ENCODE measurements at places on chromosomes 7 and 10. TPM values are rescaled to one million over a fixed set of nuclear protein-coding genes. Genes with fewer than 3 reads are reported as not detected.

Gene PARG
- 34.3 TPM for total RNA-seq

Gene PNLIP
- not detected for total RNA-seq

Gene HDAC9
- total RNA-seq, result 17.5 TPM

Gene ITIH5
- total RNA-seq, result 8.1 TPM

Gene NOLC1
- 44.3 TPM for total RNA-seq

Gene SLC13A4
- total RNA-seq, result not detected

Gene TAS2R4
- 1.1 TPM for total RNA-seq

Gene DNAJB9
- 19.2 TPM for total RNA-seq

Gene CYREN
- total RNA-seq, result 41.2 TPM

Gene LHFPL3
- total RNA-seq, result 0.31 TPM

Gene CUBN
- total RNA-seq, result 0.31 TPM

Gene DENND2A
- 8.4 TPM for total RNA-seq

Gene RSPH10B2
- total RNA-seq, result not detected

DNA sequence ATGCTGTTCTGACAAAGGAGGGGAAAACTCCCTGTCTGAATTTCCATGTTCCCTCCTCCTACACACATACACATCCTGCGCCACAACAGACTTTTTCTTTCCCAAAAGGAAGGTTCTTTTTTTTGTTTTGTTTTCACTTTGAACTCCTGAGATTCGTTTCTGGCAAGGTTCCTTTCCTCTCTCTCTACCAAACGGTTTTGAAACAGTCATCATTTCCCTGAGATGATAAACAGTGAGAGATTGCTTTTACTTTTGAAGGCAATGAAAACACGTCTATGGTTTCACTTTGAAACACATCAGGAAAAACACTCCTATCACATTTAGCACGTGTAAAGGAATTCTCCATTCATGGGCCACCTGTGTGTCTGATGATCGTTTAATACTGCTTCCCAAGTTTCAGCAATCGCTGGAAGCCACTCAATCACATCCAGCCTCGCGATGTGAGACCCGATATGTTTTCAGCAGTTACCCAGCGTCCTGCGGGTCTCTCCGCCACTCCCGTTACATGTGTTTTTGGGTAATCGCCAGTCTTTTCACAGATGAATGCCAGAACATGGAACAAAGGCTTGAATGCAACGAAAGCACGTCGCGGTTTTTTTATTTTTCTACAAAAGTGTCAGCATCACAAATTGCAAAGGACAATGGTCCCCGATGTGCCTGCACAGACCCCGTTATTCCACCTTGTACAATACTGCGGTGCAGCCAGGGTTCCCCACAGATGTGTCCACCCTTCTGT, 62.8 kb upstream of the CUX1 start:
- no peak for DNase-seq

GRCh38 chr7:107404740-107405537, 64.9 kb upstream of the GPR22 start:
- DNase-seq, result no peak

DNA sequence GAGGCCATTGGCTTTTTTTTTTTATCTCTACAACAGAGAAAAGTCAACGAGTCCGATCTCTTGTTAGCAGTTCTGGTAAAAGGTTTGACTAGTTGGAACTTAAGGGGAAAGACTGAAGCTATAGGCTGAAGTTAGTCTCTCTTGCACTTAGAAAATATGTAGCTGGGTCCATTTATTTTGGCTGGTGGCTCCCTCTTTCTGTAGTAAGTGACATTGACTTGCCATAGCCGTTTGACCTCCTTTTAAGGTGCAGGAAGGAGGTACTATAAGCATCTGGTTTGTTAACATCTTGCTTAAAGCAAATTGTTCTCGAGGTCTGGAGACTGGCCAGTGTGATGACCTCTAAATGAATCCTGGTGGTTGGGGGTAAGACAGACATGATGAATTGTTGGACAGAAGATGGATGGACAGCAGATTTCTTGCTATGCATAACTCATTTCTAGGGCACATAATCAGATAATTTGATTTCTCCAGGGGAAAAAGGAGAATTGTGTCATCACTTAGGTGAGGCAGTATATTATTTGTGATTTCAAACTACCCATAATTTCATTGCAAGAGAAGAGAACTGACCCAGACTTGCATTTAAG, 356.3 kb upstream of the GALNT17 start:
- no peak for DNase-seq

GRCh38 chr7:148260599-148260998, 330.0 kb upstream of the C7orf33 start:
- peak; percentile 30 for DNase-seq

- DNase-seq, result no peak
Observed at GRCh38 chr7:112130729-112131410, 75.3 kb downstream of the DOCK4 start.

- no peak for DNase-seq
Observed at GRCh38 chr7:71021131-71021530, 110.8 kb upstream of the GALNT17 start.

DNA sequence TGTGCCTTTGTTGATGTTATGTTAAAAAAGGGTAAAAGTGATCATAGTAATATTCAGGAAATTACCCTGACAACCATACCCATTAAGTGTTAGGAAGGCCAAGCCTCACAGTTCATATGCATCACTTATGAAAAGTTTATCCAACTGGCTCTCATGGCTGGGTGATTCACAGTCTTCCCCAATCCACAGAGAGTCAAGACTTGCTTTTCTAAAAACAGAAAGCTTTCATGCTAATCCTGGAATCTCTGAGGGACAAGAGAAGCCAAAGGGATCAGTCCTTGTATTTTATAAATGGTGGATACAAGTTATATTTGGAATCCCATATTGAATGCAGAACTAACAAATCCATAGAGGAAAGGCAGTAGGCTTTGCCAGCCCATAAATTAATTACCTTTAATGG, 218.3 kb downstream of the JAZF1 start:
- DNase-seq, result no peak

DNA sequence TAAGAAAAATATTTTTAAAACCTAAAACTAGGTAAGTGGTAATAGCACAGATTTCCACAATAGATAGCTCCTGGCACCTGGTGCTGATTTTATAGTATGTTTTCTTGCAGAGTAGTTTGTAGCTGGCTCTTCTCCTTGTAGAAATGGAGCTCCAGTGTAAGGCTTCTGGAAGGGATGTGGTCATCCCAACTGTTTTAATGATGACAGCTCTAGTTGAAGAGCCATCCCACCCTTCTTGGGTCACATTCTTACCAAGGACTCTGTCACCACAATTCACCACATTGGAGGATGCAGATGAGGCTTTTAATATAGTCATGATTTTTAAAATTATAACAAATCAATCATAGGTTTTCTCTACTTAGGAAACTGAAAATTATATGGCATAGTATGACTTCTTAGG, 31.0 kb downstream of the TES start:
- DNase-seq, result no peak

DNA sequence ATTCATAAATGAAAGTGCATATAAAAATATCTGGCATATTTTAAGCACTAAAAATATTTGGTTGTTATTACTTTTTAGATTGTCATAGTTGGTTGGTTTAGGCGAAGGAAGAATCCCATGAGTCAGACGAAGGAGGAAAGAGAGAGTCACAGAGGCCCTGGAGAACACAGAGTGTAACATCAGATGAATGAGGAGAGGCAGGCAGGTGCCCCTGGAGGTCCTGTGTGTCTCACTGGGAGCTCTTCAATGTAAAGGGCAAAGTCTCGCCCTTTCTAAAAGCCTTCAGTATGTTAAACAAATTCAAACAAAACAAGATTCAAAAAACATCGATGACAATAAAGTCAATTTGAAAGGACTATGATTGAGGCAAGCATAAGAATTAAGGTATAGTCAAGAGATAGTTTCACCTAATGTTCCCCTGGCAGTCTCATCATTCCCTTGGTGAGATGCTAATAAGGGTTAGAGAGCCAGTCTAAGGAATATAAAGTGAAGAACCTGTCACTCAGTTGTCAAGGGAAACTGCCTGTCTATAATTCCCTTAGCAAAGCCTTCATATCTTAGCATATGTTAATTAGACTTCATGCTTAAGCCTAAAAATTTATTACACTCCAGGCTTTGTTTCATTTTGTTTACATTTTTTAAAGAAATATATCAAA, 194.3 kb downstream of the TPK1 start:
- no peak for DNase-seq

- DNase-seq, result no peak
Observed at GRCh38 chr7:5382281-5382892, 41.2 kb downstream of the TNRC18 start.

GRCh38 chr10:98619446-98619845, 172.7 kb upstream of the HPS1 start:
- no peak for DNase-seq

- DNase-seq, result no peak
Observed at GRCh38 chr7:64863021-64863420, 40.1 kb upstream of the ZNF273 start.

GRCh38 chr10:35532141-35532540, 73.0 kb upstream of the GJD4 start:
- DNase-seq, result no peak

GRCh38 chr7:142870566-142871259, 14.8 kb downstream of the TRPV6 start:
- DNase-seq, result no peak

GRCh38 chr7:7789551-7789988, 71.2 kb upstream of the RPA3 start:
- no peak for DNase-seq

- DNase-seq, result no peak
Observed at GRCh38 chr10:92031580-92031979, 108.0 kb downstream of the BTAF1 start.

DNA sequence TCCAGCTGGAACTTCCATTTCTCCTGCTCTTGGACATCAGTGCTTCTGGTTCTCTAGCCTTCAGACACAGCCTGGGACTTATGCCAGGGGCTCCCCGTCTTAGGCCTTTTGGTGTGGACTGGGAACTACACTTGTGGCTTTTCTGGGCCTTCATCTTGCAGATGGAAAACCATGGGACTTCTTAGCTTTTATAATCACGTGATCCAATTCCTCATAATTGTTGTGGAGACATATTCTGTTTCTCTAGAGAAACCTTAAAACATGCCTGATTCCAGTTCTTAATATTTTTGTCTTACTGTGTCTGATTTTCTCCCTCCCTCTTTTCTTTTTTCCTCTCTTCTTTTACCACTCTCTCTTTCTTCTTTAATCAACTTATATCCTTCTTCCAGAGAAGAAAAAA, 224.2 kb upstream of the FOXP2 start:
- no peak for DNase-seq

DNA sequence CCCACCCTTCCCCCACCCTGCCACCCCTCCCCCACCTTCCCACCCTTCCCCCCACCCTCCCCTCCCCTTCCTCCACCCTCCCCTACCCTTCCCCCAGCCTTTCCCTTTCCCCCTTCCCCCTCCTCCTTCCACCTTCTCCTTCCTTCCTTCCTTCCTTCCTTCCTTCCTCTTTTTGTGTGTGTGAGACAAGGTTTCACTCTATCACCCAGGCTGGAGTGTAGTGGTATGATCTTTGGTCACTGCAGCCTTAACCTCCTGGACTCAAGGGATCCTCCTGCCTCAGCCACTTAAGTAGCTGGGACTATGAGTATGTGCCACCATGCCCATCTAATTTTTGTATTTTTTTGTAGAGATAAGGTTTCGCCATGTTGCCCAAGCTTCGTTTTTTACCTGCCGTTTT, 35.2 kb downstream of the CYP17A1 start:
- DNase-seq, result no peak

GRCh38 chr10:2081501-2081900, 344.2 kb upstream of the ADARB2 start:
- no peak for DNase-seq

GRCh38 chr7:28872226-28872625, 85.9 kb downstream of the TRIL start:
- no peak for DNase-seq

- DNase-seq, result peak; percentile 60
Observed at GRCh38 chr10:46550076-46550790, 6.2 kb downstream of the GPRIN2 start.

DNA sequence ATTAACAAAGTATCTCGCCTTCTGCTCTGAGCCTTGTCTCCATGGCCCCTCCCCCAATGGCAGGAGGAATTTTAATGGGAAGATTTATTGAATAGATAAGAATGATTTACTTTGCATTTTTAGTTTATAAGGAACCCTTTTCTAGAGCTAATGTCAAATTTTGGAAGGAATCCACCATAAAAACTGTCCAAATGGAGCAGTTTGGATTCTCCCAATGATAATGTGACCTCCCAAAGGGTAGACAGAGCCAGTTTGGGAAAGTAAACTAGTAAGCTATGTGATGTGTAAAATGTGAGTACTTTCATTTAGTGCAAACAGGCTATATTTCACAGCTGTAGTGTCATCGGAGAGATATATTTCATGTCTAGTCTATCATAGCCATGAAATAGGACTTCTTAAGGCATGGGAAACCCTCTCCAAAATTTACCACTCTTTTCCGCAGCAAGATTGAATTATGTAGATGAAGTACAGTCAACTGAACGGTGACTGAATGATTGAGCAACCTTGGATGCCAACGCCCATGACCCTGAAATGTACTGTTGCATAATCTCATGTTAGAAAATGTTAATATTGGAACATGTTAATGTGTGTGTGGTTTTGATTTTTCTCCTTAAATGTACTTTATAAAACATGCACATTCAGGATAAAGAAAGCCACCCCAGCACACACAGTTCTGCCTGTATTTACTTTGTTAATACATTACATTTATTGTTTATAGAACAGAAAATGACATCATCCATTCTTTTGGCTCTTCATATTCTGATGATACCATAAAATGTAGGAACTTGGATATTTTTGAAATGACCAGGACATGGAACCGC, 140.6 kb downstream of the NRP1 start:
- DNase-seq, result peak; percentile 10

DNA sequence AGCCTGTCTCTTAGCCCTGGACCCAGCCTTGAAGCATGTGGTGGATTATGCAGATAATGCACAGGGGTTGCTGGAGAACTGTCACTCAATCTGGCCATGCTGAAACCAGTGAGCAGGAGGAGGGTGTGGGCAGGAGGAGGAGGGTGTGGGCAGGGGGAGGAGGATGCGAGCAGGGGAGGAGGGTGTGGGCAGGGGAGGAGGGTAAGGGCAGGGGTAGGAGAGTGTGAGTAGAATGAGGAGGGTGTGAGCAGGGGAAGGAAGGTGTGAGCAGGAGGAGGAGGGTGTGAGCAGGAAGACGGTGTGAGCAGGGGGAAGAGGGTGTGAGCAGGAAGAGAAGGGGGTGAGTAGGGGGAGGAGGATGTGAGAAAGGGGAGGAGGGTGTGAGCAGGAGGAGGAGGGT, 18.8 kb downstream of the CAMK2B start:
- no peak for DNase-seq

DNA sequence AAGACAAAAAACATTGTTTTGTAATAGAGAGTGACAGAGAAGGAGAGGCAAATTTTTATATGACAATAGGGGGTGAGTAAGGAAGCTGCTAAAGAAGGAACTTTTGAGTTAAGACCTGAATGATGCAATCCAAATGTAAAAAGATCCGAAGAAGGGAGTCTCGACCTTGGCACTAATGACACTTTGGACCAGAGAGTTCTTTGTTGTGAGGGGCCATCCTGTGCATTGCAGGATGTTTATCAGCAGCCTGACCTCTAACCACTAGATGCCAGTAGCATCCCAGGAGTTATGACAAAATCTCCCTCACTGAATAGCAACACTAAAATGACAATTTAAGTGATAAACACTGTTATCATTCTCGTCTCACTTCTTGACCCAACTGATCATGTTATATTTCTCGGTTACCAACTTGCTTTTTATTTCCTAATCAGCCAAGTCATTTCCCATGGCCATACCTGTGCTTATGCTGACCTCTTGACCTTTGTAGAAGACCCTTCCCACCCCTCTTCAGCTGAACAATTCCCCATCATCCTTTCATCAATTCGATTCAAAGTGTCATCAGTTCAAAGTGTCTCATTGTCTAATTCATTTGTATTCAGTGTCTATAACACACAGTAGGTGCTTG, 30.0 kb downstream of the DGKI start:
- DNase-seq, result no peak

GRCh38 chr7:80719261-80719660, 80.8 kb downstream of the CD36 start:
- DNase-seq, result no peak

All from mucosa of descending colon (tissue), 3 donors.